Mesenchymal stem cell (in vitro differentiated cells and primary cell): ENCODE measurements at places on chromosomes 2 and 18.

DNA sequence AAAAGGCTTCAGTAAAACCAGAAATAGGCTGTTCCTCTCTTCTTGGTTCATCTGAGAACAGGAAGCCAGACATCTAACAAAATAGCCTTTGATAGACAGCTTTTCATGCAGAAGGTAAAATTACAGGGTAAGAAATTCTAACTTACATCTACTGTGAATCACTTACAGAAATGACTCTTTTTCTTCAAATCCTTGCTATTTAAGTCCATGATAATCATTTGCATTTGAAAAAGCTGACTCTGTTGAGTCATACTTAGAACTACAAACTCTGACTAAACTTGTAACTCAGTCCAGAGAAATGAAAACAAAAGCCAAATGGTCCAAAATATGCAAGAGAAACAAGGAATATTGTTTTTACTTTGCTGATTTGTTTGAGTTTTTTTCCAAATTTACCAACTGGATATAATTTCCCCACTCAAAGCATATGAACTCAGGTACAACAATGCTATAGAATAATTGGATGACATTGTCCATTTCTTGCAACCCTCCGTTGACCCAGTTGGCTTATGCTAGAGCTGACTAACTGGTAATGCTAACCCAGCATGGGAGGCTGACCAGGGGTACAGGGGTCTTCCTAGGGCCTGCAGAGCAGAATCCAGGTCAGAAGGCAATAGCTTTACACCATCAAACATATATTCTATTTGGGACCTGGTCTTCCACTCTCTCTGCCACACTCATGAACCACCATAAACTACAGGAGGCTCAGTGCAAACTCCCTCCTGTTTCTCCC lies 18.8 kb upstream of the MREG start:
- H3K36me3 ChIP-seq: no peaks in the 10 kb centered on the region
- DNase-seq: peak; percentile 48
- H3K27ac ChIP-seq: peak overlapping the region; percentile 33
- H3K27me3 ChIP-seq: no peaks in the 10 kb centered on the region
- no peak overlapping the region for H3K4me3 ChIP-seq

GRCh38 chr18:38646296-38646695 lies 1080.7 kb upstream of the CELF4 start:
- H3K27ac ChIP-seq: no peak overlapping the region
- no peaks in the 10 kb centered on the region for H3K27me3 ChIP-seq
- H3K4me3 ChIP-seq: no peak overlapping the region
- no peaks in the 10 kb centered on the region for H3K4me1 ChIP-seq
- no peaks in the 10 kb centered on the region for H3K36me3 ChIP-seq

- H3K4me1 ChIP-seq: peaks cover 5% of the 10 kb centered on the region
- no peak overlapping the region for H3K27ac ChIP-seq
- DNase-seq: peak; percentile 60
These were observed 7.1 kb upstream of the NAPG start for GRCh38 chr18:10518595-10519255.

DNA sequence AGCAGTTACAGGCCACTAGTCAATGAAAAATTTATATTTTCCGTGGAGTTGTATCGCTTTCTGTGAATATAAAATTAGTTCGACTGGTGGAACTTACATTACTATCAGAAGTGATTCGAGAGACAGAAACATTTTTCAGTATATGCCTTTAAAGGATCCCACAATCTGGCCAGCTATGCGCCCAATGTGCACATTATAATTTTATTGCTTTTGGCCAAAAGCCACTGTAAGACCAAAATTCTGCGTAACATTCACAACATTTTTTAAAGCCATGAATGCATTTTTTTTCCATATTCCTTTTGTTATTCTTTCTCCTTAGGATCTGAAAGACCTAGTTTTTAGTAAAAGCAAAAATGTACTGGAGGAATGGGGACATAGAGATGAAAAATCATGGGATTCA lies 131.0 kb upstream of the CHAC2 start:
- H3K4me1 ChIP-seq: peaks cover 2% of the 10 kb centered on the region
- no peaks in the 10 kb centered on the region for H3K27me3 ChIP-seq
- no peak for DNase-seq
- no peak overlapping the region for H3K4me3 ChIP-seq
- no peak overlapping the region for H3K27ac ChIP-seq
- H3K36me3 ChIP-seq: no peaks in the 10 kb centered on the region

DNA sequence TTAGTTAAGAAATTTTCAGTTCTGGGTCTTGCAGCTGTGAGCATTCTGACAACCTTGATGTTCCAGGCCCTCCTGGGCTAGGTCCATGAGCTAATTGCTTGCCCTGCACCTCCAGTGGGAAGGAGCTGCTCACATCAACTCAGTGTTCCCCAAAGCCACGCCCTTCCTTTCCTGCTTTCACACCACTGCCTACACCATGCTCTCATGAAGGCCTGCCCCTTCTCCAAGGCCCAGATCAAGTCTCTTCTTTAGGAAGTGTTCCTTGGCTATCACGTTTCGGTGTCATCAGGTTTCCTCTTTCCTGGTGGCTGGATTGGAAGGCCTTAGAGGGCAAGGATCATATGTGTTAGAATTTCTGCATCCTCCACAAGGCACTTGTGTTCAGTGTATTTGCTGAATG lies 18.8 kb downstream of the TMEM127 start:
- DNase-seq: no peak
- H3K27me3 ChIP-seq: no peaks in the 10 kb centered on the region
- no peak overlapping the region for H3K4me3 ChIP-seq
- no peak overlapping the region for H3K27ac ChIP-seq
- H3K4me1 ChIP-seq: peaks cover 5% of the 10 kb centered on the region

DNA sequence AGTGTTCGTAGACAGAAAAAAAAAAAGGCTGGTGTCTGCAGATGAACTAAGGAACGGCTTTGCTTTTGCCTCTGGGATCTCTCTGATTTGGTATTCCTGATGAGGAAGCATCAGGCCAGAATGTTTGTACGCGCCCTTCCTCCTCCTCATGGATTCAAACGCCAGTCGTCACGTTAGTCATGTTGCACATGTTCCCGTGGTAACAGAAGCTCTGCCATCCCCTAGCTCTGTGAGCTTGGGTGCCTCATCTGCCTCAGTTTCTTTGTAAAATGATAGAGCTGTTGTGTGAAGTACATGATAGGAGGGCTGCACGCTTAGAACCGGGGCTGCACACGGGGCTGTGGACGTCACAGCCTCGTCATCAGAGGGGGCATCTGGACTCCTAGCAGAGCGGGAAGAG lies 47.0 kb downstream of the TSHZ1 start:
- no peaks in the 10 kb centered on the region for H3K36me3 ChIP-seq
- H3K27me3 ChIP-seq: no peaks in the 10 kb centered on the region
- H3K27ac ChIP-seq: no peak overlapping the region
- H3K4me3 ChIP-seq: no peak overlapping the region
- DNase-seq: no peak

- peak overlapping the region; percentile 71 for H3K27ac ChIP-seq
- no peak overlapping the region for H3K4me3 ChIP-seq
- H3K36me3 ChIP-seq: no peaks in the 10 kb centered on the region
- peaks cover 4% of the 10 kb centered on the region for H3K4me1 ChIP-seq
- no peaks in the 10 kb centered on the region for H3K27me3 ChIP-seq
These were observed 225.1 kb downstream of the ZNF385B start for GRCh38 chr2:179636100-179636980.

DNA sequence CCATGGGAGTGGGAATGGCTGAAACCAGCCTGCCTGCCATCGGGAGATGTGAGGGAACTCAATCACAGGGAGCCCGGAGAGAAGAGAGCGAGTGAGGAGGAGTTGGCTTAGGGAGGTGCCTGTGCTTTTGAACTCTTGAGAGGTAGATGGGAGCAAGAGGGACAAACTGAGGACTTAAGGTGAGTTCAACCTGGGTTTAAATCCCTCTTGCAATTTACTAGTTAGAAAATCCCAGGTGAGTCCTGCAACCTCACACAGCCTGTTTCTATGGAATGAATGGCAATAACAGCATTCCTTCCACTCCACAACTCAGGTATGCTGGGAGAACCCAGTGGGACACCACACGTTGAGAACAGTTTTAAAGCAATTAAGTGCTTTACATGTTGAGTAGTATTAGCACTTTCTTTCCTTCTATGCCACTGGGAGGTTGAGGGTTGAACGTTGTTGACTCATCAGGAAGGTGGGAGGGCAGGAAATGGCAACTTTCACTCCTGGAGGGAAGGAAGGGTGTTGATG lies 57.3 kb downstream of the VIT start:
- H3K27ac ChIP-seq: no peak overlapping the region
- DNase-seq: no peak
- no peak overlapping the region for H3K4me3 ChIP-seq
- no peaks in the 10 kb centered on the region for H3K36me3 ChIP-seq
- peaks cover 2% of the 10 kb centered on the region for H3K4me1 ChIP-seq
- no peaks in the 10 kb centered on the region for H3K27me3 ChIP-seq

- peak; percentile 95 for DNase-seq
- no peak overlapping the region for H3K4me3 ChIP-seq
- no peaks in the 10 kb centered on the region for H3K27me3 ChIP-seq
- peaks cover 5% of the 10 kb centered on the region for H3K4me1 ChIP-seq
- no peak overlapping the region for H3K27ac ChIP-seq
These were observed 29.2 kb downstream of the CDH2 start for GRCh38 chr18:28147674-28148171.

DNA sequence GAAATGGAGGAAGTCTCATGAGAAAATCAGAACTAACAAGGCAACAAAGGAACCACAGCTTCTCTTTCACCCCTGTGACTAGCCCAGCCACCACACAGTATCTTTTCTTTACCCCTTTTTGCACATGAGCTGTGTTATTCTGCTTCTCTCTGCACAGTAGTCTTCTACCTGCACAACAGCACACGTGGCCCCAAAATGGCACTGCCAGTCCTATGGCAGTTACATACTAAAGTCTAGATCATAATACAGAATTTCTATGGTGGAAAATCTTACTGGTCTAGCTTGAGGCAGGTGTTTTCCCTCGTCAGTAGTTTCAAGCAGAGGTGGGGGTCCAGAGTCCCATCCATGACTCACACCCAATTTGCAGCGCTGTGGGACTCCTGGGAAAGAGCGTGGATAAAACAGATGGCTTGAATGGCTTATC lies 177.7 kb downstream of the DIS3L2 start:
- H3K4me3 ChIP-seq: no peak overlapping the region
- no peak overlapping the region for H3K27ac ChIP-seq
- DNase-seq: no peak
- no peaks in the 10 kb centered on the region for H3K4me1 ChIP-seq

GRCh38 chr2:238489431-238489830 lies 62.7 kb downstream of the ASB1 start:
- H3K36me3 ChIP-seq: peaks cover 27% of the 10 kb centered on the region
- H3K27ac ChIP-seq: no peak overlapping the region
- peaks cover 18% of the 10 kb centered on the region for H3K4me1 ChIP-seq
- DNase-seq: no peak

DNA sequence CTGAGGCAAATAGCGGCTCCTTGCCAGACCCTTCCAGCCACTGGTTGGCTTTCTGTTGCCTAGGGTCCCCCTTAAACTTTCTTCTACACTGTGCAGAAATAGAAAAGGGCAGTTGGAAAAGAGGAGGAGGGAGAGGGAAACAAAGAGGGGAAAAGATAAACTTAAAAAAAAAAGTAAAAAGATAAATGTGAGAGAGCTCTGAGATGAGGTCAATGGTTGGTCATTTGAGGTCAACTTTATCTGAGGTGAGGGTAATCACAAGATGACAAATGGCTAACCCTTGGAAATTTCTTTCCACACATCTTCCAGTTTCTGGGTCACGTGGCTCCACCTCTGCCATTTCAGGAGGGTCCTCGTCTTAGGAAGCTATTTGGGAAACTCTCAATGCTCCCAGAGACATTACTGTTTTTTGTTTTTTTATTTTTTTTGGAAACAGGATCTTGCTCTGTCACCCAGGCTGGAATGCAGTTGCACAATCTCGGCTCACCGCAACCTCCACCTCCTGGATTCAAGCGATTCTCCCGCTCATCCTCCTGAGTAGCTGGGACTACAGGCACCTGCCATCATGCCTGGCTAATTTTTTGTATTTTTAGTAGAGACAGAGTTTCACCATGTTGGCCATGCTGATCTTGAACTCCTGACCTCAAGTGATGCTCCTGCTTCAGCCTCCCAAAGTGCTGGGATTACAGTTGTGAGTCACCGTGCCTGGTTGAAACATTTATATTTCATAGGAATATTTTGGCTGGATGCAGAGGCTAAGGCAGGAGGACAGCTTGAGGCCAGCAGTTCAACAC lies 199.9 kb downstream of the TGIF1 start:
- DNase-seq: peak; percentile 88
- H3K27ac ChIP-seq: peak overlapping the region; percentile 67
- H3K36me3 ChIP-seq: no peaks in the 10 kb centered on the region
- peaks cover 10% of the 10 kb centered on the region for H3K4me1 ChIP-seq
- H3K4me3 ChIP-seq: no peak overlapping the region

DNA sequence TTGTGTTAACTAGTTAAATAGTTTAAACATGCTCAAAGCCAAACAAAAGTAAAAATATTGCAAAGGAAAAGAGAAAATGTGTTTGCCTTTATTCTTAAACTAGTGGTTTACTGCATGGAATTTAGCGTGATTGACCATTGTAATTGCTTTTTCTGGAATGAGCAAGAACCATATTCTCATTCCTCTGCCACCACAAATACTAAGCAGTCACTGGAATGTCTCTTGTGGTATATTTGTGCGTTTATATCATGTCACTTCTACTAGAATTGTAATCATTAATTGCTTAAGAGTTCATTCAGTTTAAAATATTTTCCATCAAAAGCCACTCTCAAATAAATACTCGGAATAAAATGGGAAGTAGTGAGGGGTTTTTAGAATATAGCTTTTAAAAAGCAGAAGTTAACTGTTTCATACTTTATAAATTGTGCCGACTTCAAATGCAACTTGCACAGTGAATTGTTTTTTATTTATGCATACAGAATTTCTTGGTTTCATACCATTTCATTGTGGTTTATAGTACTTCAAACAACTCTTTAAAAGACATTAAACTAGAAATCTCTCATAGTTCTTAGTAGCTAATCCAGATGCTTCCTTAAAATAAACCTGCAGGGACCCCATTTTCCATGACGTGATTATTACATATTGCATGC lies 288.1 kb downstream of the EPHA4 start:
- no peaks in the 10 kb centered on the region for H3K36me3 ChIP-seq
- no peaks in the 10 kb centered on the region for H3K4me1 ChIP-seq
- DNase-seq: peak; percentile 73

DNA sequence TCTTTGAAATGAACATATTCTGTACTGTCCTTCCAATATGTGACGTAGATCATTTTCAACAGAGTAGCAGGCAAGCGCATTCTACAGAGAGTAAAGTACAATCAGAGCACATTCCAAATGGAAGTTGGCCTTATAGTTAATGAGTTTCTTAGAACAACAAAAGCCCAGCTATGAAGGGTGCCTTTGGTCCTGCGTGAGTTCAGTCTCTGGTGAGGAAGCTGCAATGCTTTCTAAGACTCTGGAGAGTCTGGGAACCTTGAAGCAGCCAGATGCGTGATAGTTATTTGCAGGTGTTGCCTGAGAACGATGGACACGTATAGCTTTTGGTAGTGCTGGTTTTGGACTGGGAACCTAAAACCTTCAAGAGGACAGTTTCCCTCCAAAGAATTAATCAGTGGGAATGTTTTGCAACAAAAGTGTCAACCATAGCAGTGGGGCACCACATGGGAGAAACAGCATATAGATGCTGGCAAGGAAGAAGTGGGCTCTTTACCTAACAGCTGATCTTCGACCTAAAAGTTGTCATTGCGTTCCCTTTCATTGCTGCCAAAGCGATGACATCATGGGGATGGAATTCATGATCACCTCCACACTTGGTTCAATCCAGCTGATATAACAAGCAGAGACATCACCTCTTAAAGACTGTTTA lies 9.3 kb upstream of the SNORC start:
- H3K4me3 ChIP-seq: no peak overlapping the region
- peaks cover 22% of the 10 kb centered on the region for H3K4me1 ChIP-seq
- H3K36me3 ChIP-seq: peaks cover 28% of the 10 kb centered on the region
- no peaks in the 10 kb centered on the region for H3K27me3 ChIP-seq
- peak overlapping the region; percentile 73 for H3K27ac ChIP-seq
